ENCODE measurements at places on chromosomes 1 and 21.
A peak's percentile ranks its signal among the peaks of the same experiment; 100 is the strongest.

- no peak for DNase-seq
Observed at GRCh38 chr1:51794868-51795267, 83.7 kb downstream of the NRDC start.

DNA sequence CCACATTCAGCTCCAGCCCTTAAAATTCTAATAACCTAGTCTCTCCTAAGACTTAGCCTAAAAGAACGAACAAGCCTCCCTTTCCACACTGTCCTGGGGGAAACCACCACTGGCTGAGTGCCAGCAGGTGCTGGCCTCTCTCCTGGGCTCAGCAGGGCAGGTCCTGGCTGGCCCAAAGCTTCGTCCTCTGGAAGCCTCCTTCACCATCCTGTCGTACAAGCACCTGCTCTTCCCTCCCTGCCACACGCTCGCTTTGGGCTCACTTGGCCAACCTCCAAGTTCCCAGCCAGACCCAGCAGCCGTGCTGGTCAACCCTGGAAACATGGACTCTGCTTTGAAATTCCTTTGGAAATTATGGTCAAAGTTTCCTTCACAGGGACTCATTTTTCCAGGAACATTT is 58.2 kb upstream of the SLC25A33 start:
- no peak for DNase-seq

GRCh38 chr1:19869929-19870328 is 12.3 kb upstream of the OTUD3 start:
- DNase-seq = no peak

DNA sequence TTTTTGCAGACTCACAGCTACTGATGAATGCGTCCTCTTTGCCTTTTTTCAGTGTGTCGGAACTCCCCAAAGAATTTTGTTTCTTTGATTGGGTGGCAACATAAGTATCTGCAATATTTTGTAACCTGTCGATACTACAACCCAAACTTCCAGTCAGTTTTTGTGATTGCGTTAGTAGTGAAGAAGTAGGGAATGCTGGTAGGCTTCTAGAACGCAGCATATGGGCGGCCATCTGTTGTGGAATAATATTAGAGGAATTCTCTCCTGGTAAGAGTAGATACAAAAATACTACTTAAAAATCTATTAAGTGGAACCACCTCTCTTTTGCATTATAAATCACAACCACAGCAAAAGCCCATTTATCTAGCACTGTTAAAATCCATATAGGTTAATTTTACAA is 107.4 kb downstream of the LYST start:
- no peak for DNase-seq

GRCh38 chr1:62841587-62842169 is 57.7 kb downstream of the ATG4C start:
- no peak for DNase-seq

DNA sequence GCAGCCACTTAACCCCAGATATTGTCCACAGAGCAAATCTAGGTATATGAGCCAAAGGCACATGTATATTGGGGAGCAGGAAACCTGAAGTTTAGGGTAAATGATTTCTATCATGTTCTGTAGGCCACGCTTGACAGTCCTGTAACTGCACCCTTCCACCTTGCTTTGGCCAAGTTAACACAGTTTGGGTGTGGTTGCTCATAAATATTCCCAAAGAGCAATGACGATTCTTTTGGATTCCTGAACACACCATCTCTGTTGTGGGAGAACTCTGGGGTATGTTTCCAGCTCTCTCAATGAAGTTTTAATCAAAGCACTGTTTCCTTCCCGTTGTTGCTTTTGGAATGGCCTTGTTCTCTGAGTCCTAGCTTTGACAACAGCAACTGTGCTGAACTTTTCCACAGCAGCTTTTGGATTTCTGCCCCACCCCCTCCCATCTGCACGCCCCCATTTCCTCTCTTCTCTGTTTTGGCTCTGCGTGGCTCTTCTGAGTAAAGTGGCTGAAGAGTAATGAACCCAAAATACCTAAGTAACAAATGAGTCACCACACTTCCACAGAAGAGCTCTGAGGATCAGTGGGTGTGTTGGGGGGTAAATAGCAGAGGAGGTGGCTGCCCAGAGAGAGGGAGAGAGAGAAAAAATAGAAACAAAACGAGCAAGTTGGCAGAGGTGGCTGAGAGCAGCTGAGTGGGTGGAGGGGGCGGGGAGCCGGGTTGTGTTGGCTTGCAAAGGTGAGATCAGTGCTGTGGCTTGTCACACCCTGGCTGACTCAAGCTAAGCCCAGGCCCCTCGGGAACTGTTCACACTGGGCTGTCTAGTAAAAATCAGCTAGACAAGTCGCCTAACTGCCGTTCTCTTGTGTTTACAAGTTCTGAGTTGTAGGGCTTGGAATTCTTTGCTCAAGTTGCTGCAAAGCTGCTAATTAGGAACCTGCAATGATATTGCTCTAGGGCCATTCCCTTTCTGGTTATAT is 26.9 kb upstream of the RAP1A start:
- DNase-seq = peak; percentile 97

DNA sequence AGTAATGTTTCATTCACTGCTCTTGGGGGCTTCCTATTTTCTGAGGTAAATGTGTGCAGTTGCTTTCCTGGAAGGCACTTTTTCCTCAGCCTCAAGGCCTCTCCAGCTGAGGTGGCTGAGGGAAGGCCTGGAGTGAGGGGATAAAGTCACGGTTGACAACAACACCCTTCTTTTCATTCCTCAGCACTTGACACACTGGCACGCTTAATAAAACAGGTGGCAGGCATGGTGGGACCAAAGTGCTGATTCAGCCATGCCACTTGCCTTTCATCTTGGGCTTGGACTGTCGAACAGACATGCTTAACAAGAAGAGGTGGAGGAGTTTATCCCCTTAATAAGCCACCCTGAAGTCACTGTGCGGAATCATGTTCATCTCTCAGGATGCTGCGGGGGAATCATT is 23.6 kb upstream of the GRHL3 start:
- no peak for DNase-seq

- peak; percentile 74 for DNase-seq
Observed at GRCh38 chr1:230067419-230067870, 407 bp downstream of the GALNT2 start.

Measured in ascending aorta (tissue), 2 donors.